Activated naive CD4-positive, alpha-beta T cell treated with Interleukin-2 at 50 U/mL for 16 hours (primary cell): ENCODE measurements at places on chromosomes 3 and 15.

DNA sequence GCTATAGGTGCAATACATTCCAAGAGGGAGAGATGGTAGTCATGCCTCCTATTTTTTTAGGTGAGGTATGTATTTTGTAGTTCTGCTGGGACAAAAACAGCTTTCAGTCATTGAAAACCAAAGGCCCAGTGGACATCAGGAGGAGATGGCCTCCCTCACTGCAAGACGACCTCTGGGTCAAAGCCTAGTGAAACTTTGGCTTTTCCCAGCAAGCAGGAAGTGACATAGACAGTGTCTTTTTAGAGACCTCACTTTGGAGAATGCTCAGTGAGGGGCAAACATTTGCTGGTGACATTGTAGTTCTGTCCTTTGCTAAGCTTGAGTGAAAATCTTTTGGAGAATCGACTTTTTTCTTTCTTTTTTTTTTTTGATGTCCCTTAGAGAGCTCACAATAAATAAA is 27.3 kb downstream of the LIPC start:
- DNase-seq, result no peak

GRCh38 chr3:24110051-24110450 is 165.0 kb downstream of the NR1D2 start:
- no peak for DNase-seq

- no peak for DNase-seq
Observed at GRCh38 chr15:76206325-76206976, 104.8 kb downstream of the ETFA start.

GRCh38 chr3:24259901-24260512 is 234.6 kb downstream of the THRB start:
- no peak for DNase-seq

- DNase-seq, result no peak
Observed at GRCh38 chr15:93835344-93835743, 396.0 kb upstream of the MCTP2 start.

- no peak for DNase-seq
Observed at GRCh38 chr15:78982736-78983135, 37.9 kb upstream of the CTSH start.

- no peak for DNase-seq
Observed at GRCh38 chr3:56121716-56122115, 346.6 kb downstream of the ERC2 start.

GRCh38 chr3:34109846-34110245 is 311.4 kb downstream of the PDCD6IP start:
- no peak for DNase-seq

GRCh38 chr3:25023876-25024275 is 404.2 kb upstream of the RARB start:
- DNase-seq, result no peak

DNA sequence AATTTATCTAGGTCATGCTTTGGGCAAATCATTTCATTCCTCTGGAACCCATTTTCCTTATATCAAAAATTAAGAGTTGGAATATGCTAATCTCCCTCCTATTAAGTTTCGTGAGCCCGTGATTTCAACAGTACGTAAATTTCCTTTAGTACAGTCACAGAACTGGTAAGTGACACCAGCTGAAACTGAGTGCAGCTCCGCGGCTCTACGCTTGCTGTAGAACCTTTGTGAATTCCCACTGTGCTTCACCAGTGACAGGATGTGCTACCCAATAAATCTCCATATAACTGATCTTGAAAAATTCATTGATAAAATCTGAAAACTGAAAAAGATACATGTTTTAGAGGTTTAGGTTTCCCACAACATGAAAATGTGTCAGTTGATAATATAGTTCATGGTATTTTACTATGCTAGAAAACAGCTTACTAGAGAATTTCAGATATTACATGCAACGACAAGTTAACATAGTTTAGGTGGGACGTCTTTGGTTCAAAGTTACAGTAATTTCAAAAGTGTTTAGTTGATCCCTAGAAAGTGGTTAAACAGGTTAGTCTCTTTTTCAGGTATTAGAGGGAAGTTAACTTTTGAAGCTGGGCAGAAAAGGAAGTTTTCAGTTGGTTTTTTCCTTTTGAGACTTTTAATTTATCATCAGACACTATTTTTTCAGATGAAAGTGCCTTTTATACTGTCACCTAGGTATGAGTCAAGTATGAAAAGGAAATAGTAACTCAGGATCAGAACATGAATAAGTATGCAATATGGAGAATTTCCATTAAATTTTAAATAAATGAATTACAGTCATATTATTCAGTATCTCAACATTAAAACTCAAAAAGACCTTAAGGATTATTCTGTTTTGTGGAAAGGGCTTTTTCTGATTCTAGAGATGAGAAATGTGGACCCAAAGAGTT is 57.0 kb downstream of the PPARG start:
- DNase-seq, result no peak

- no peak for DNase-seq
Observed at GRCh38 chr3:116140100-116140689, 305.1 kb downstream of the LSAMP start.

DNA sequence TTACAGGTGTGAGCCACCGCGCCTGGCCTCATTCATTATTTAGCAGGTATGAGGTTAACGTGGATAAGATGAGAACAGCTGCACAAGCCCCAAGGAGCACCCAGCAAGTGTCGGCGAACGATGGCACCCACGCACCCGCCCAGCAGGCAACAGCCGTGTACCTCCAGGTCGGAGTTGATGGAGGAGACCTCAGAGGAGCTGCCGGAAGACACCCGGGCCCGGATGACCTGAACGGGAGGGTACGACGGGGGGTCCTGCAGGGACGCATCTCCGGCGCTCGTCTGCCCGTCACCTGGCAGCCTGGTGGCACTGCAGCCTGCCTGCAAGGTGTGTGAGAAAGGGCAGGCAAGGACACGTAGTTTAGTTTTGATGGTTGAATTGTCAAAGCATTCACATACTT is 29.1 kb downstream of the TMEM44 start:
- DNase-seq, result no peak

GRCh38 chr3:152120601-152121269 is 148.0 kb upstream of the MBNL1 start:
- no peak for DNase-seq

- DNase-seq, result no peak
Observed at GRCh38 chr3:99012051-99012450, 110.6 kb upstream of the DCBLD2 start.

DNA sequence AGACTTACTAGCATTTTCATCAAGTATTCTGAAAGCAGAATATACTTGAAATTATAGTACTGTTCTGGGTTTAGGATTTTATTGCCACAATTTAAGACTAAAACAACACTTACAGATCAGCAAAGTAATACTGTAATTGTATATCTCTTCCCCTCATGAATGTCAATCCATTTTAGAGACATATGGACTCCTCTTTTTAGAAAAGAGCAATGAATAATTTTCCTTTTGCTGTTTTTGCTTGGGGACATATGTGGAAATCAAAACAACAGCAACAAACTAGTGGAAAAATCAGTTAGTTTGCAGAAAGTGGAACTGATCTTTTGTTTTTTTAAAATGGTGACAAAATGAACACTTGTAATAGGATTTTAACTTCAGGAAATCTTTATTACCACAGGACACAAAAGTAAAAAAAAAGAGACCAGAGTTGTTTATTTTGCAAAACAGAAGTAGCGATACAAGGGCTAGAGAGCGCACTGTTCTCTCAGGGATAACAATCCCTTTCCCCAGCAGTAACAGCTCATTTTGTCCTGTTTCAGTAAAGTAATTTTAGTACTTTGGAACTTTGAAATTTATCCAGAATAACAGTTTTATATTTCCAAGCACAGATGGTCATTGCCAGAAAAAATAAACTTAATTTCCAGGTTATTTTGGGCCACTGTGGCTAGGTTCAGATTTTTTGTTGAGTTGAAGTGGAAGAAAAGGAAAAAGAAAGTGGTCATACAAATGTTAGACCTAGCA is 17.1 kb downstream of the LEKR1 start:
- DNase-seq, result no peak

- DNase-seq, result no peak
Observed at GRCh38 chr3:52140000-52140399, 14.2 kb downstream of the POC1A start.

GRCh38 chr3:48413086-48413485 is 16.8 kb downstream of the PLXNB1 start:
- DNase-seq, result no peak

DNA sequence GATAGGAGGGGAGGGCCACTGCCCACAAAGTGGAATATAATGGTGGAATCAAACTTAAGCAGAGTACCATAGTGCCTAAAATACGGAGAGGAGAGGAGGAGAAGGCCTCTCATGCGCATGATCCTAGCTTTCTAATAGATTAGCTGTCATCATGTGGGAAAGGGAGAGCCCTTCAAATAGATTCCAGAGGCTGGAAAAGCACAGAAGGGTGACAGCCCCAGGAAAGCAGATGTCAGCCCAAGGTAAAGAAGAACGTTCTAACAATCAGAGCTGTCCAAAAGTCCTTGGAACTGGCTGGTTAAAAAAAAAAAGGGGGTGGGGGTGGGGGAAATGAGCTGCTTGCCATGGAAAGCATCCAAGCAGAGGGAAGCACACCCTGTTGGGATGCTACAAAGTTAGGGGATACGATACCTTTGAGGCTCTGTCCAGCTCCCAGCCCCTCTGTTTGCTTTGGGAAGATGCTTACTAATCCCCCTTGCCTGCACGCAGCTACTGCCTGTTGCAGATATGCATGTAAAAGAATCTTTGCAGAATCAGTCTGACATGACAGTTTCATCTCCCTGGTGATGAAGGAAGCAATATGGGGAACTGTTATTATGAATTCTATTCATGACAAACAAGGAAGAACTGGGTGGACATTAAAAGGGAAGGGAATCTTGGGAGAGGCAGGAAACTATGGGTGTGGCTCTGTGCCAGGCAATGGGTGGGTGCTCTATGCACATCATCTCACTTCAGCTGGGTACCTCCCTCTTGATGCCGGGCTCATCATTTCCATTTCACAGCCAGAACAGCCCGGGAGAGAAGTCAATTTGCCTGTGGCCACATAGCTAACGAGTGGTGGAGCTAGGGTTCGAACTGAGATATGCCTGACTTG is 10.1 kb upstream of the LMCD1 start:
- DNase-seq, result no peak

- no peak for DNase-seq
Observed at GRCh38 chr3:29721789-29722188, 440.9 kb downstream of the RBMS3 start.

DNA sequence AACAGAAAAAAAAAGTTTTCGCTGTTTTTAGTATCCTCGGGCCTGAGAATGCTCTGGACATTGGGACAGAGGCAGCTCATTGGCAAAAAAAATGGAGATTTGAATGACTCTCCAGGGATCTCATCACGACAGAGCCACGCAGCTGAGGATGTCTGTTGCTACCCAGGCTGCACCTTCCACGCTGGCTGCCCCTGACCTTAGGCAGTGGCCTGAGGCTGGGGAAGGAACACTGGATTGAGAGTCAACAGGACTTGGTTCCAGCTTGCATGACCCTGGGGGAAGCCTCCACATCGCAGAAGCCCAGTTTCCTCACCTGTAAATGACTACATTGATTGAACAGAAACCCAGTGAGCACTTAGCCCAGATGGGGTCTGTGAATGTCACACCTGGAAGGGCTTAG is 8.7 kb upstream of the ACSBG1 start:
- no peak for DNase-seq

GRCh38 chr3:42914771-42915515 is 9.0 kb downstream of the ZNF662 start:
- DNase-seq, result no peak

DNA sequence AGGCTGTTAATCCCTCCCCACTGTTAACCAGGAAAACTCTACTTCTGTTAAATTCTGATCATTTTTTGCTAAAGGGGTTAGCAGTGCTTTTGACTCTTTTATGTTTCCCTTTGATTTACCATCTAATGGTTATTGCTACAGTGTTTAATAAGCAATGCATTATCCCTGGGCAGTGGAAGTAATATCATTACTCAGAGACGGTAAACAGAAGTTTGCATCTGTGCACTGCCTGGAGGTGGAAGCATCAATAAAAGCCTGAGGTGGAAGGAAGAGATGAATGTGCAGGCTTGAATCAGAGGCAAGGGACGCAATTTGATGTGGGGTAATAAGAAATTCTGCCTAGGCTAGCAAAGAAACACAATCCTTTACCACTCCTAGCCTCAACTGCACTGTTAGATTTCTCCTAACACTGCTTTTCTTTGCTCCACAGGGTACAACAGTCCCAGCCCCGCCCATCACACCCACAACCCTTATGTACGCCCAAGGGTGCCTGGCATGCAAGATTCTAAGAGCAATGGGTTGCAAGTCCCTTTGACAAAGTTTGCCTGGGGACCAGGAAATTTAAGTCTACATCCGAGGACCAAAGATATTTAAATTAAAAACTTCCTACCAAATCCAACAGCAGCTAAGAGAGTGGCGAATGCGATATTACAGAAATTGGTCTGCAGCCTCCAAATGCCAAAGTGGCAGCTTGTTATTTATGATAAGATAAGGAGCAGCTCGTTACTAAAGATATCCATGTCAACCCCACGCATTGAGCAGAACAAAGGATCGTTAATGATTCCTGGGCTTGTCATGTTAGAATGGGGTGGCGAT is 261.4 kb downstream of the FHIT start:
- no peak for DNase-seq

DNA sequence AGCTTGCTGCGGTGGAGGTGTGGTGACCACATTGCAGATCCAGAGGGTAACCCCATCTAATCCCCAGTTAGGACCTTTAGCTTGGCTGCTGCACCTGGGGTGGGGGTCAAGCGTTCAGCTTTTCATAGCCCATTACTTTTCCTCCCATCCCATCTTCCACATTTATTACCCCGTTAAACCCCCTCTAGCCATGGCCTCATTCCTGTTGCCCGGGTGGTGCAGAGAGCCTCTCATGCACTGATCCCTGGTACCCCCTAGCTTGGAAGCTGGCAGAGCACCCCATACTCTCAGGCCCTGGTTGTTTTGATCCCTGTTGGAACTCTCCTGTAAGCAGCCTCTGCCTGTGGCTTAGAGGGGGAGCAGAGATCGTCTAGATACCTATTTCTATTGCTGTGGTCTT is 20.8 kb downstream of the CDAN1 start:
- DNase-seq, result no peak
